ENCODE measurements at places on chromosomes 6 and 20.

- no peak for DNase-seq
Observed at GRCh38 chr6:37308069-37308815, 45.5 kb upstream of the RNF8 start.

- DNase-seq = no peak
Observed at GRCh38 chr20:9068841-9069663, at the start of gene PLCB4. PLCB4 (plus strand) TSS chr20:9069087; CDS start chr20:9307815, 238,728 bp downstream.

GRCh38 chr6:72421387-72421786 lies 200.5 kb upstream of the KCNQ5 start:
- DNase-seq = no peak

DNA sequence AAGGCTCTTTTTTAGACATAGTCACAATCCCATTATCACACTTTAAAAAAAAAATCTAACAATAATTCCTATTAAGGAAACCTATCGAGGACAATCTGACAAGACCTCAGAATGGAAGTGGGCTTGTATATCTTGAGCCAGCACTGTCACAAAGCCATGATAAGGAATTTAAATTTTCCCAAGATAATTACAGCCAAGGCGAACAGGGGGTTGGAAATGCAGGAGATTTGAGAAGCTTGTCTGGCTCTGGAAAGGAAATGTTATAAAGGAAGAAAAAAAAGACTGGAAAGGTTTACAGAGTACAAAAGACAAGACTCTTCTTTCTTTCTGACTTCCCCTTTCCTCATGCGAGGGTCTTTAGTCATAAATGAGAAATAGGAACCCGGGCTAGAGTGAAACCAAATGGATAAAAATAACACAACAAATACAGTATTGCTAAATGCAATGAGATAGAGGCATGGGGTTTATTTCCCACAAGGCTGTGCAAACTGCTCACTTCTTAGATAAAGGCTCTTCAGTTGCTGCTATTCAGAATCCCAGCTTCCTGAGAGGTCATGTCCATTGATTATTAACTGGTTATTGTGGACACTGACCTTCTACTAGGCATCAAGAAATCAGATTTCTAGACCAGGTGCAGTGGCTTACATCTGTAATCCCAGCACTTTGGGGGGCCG lies 13.4 kb upstream of the GHRH start:
- DNase-seq = peak; percentile 93

- DNase-seq = no peak
Observed at GRCh38 chr20:20092827-20093226, 40.5 kb downstream of the CFAP61 start.

- DNase-seq = no peak
Observed at GRCh38 chr6:46510651-46511050, 19.4 kb upstream of the RCAN2 start.

DNA sequence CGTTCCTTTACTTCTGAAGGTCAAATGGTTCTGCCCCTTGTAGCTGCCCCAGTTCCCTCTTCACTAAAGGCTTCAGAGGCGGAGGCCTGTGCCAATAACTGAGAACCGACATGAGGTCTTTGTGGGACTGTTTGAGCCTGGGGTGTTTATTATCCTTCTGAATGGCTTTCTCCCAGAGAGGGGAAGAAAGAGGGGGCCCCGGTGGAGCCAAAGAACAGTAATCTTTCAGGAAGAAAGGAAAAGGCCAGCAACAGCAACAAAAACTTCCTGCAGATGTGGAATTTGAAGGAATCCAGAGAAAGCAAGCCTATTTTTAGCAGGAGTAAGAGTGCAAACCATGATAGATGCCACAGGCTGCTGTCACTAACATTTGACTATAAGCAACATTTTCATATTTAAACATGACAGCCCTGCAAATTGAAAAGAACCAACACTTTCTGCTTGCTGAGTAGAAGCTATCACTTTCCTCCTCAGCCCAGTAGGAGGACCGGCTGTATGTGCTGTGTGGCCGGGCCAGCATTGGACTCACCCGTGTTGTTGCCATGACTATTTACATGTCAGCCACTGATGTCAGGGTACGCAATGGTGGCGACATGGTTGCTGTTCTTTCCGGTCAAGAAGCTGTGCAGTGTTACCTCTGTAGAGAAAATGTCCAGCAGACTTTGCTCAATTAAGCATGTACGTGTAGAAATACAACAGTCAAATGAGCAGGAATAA lies 121.3 kb downstream of the SOBP start:
- DNase-seq = no peak

DNA sequence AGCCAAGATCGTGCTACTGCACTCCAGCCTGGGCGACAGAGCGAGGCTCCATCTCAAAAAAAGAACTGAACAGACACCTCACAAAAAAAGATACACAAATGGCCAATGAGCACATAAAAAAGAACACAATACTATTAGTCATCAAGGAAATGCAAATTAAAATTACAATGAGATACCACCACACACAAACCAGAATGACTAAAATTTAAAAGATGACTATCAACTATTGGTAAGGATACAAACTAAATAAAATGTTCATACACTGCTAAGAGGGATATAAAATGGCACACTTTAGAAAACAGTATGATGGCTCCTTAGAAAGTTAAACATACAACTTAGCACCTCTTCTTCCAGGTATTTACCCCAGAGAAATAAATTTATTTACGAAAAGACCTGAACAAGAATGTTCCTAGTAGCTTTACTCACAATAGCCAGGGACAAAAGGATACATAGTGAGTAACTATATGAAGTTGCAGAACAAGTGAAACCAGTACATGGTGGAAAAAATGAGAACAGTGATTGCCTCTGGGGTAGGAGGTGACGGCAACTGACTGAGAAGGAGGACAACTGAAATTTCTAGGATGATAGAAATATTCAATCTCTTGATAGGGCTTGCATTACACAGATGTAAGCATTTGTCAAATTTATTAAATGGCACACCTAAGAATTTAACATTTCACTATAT lies 53.2 kb downstream of the FAM8A1 start:
- DNase-seq = no peak

- peak; percentile 88 for DNase-seq
Observed at GRCh38 chr6:37819802-37820717, 533 bp downstream of the ZFAND3 start.

- peak; percentile 44 for DNase-seq
Observed at GRCh38 chr6:27839626-27840475, 72.3 kb downstream of the OR2B2 start.

GRCh38 chr6:154951345-154952200 lies 43.5 kb upstream of the TIAM2 start:
- peak; percentile 24 for DNase-seq

DNA sequence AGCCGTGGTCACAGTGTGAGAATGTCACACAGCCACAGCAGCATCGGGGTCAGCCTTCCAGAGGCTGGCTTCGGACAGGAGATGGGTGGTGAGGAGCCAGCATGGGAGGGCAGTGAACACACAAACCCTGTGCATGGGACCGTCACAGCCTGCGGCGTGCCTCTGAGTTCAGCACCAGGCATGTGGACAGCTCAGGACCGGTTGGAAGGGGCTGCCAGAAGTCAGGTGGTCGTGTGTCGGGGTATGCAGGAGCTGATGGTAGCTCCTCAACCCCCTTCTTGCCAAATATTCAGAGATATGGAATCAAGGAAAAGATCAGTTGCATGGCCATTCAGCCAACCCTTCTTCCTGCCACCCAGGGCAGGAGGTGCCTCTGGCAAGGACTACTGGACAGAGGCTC lies 28.2 kb downstream of the MYT1 start:
- DNase-seq = no peak

GRCh38 chr6:138030872-138031271 lies 76.3 kb downstream of the PERP start:
- no peak for DNase-seq

- DNase-seq = no peak
Observed at GRCh38 chr20:37542281-37542680, 14.6 kb upstream of the BLCAP start.

- DNase-seq = peak; percentile 81
Observed at GRCh38 chr20:63941282-63942081, 14.7 kb downstream of the UCKL1 start.

- peak; percentile 94 for DNase-seq
Observed at GRCh38 chr6:113654396-113654795, 202.7 kb upstream of the MARCKS start.

DNA sequence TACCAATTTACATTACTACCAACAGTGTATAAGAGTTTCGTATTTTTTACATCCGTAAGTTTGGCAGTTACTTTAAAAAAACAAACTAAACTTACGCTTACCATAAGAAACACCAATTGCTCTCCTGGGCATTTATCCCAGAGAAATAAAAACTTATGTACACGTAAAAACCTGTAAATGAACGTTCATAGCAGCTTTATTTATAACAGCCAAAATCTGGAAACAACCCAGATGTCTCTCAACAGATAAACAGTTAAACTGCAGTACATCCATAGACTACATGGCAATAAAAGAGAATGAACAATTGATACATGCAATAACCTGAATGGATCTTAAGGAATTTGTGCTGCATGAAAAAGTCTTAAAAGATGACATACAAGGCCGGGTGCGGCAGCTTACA lies 30.7 kb downstream of the NCR2 start:
- DNase-seq = no peak

DNA sequence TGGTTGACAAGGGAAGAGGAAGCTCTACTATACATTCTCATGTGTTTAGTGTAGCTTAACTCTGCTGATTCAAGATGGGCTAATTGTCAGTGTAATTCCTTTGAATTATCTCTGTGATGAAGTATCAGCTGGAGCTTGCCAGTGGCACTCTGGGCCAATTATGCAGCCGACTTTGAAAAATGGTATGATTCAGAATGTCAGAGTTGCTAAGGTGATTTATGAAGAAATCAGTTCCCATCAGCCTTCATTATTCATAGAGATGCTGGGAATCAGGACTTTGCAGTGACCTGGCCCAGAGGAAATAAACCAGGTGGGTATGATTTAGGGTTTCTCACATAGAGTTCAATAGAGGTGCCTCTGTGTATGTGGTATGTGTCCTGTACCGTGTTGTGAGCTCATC lies 33.4 kb downstream of the KCNS1 start:
- DNase-seq = no peak

- peak; percentile 66 for DNase-seq
Observed at GRCh38 chr6:87728706-87729105, 26.7 kb upstream of the AKIRIN2 start.

GRCh38 chr6:144134176-144134575 lies 16.1 kb upstream of the STX11 start:
- DNase-seq = no peak

DNA sequence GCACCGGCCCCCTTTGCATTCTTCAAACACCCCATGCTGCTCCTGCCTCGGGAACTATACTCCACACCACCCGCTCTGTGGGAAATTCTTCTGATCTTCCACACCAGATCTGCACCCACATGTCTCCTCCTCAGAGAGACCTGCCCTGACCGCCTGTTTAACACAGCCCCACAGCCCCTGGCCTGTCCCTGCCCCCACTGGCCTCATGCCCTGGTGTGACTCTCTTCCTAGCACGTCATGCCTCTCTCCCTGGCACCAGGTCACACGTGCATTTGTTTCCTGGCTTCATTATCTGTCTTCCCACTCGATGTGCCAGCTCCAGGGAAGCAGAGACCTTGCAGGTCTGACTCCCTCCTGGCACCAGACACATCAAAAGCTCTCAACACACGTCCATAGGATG lies 79.6 kb downstream of the ANKRD60 start:
- no peak for DNase-seq

GRCh38 chr6:155274106-155274505 lies 10.3 kb downstream of the CLDN20 start:
- no peak for DNase-seq

DNA sequence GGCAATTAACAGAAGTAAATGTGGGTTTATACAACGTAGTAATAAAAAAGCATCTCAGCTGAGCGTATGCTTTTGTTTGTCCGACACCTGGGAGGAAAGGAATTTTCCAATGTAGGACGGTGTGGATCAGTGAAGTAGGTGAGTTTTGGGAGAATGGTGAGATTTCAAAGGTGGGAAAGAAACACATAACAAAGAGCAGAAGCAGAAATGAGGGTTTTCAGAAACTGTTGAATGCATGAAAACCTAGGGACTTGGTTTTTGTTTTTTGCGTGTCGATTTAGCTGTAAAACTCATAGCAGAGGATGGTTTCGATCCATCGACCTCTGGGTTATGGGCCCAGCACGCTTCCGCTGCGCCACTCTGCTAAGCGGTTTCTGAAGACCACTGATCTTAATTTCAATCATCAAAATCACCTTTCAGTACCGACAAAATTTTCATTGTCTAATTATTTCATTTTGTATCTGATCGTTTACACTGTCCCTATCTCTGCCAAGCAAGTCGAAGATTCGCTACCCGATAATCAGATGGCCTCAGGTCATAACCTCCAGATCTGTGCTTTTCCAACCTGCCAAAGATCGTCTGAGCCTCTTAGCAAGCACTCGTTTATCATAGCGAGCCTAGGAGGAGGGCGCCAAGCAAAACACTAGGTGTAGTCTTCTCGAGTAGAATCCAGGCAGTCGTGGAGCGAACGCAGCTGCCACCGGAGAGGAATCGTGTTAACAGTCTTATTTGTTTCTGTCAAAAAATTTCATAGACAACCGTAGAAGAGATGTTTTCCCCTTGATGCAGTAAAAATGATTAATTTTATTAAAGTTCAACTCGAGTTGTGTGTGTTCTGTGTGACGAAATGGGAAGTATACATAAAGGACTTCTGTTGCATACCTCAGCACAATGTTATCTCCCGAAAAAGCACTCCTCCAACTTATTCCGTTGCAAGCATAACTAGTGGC lies 20.9 kb upstream of the POM121L2 start:
- DNase-seq = peak; percentile 4

DNA sequence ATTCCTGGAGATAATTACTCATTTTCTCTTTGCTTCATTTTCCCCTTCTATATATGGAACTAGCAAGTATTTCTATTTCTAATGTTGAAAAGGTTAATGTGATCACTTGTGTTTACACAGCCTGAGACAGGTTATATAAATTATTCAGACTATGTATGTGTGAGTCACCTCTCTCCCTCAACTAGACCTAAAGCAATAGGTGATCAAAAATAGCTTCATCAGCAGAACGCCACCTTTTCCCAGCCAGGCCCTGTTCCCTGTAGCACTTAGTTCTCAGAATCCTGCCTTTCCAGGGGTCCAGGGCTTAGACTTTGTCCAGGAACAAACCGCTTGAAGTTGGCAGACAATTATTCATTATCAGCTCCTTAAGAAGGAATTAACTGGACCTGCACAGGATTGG lies 125.3 kb upstream of the EXOC2 start:
- no peak for DNase-seq

DNA sequence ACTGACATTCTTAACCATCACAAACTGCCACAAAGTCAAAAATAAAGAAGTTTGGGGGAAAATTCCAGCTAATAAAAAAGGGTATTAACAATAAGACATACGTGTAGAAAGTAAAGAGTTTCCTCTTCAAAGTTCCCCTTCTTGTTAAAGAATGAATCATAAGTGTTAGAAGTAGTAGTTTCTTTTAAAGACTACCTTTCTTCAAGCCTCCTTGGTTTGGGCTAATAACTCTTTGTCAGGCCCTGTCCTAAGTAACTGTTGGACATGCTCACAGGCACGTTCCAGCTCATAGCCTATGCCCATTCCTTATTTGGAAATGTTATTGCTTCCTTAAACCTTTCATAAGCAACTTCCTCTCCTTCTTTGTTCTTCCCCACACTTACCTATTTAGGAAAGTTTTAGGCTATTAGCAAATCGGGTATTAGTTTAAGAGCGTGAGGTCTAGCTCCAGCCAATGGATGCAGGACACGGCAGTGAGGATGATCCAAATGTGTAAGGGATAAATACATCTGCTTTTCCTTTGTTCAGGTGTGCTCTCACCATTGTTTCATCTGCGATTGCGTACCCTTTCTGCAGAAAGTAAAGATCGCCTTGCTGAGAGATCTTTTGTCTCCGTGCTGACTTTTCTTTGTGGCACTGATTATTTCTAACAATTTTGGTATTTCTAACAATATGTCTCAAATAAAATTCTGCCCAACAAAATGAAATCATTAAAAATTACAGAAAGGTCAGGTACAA lies 64.9 kb downstream of the CHD6 start:
- DNase-seq = peak; percentile 5

- DNase-seq = peak; percentile 32
Observed at GRCh38 chr20:45359069-45359405, 3.9 kb upstream of the SYS1 start.
